ENCODE measurements at places on chromosomes 11 and 22. TPM values are rescaled to one million over a fixed set of nuclear protein-coding genes. Genes with fewer than 3 reads are reported as not detected.

SERHL2 gene
- total RNA-seq: 3.0 TPM

TMEM121B gene
- total RNA-seq: 1.4 TPM

DENND6B gene
- 7.3 TPM for total RNA-seq

RAB38 gene
- 12.3 TPM for total RNA-seq

CBY1 gene
- total RNA-seq: 36.0 TPM

PRRG4 gene
- 14.2 TPM for total RNA-seq

SCGB1A1 gene
- total RNA-seq: 3.5 TPM

BIRC3 gene
- 28.1 TPM for total RNA-seq
